ENCODE measurements at places on chromosomes 6 and 20.

DNA sequence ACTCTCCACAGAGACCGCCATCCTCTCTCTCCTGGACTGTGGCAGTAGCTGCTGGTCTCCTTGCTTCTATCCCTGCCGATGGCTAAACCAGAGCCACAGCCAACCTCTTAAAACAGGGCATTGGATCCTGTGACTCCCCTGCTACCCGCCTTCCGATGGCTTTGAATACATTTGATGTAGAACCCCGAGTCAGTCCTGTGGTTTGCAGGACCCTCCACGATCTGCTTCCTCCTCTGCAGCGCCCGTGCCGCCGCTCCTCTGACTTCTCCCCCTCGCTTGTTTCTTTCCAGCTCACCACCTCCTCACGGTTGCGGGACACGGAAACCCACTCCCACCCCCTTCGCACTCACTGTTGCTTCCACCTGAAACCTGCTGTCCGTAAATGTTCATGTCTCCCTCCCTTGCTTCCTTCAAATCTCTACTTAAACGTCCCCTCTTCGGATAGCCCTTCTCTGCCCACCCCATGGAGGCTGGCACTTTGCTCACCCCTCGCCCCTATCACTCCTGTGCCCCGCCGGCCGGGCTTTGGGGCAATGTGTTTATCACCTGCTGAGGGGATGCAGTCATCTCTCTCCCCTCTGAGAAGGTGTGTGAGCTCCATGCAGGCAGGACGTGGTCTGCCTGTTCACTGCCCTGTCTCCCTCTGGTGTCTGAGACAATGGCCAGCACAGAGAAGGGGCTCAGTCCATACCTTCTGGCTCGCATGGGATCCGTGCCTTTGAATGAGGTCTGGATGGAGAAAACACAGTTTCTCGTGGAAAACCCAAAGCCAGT, 67.8 kb downstream of the GFOD1 start:
- DNase-seq, result no peak

DNA sequence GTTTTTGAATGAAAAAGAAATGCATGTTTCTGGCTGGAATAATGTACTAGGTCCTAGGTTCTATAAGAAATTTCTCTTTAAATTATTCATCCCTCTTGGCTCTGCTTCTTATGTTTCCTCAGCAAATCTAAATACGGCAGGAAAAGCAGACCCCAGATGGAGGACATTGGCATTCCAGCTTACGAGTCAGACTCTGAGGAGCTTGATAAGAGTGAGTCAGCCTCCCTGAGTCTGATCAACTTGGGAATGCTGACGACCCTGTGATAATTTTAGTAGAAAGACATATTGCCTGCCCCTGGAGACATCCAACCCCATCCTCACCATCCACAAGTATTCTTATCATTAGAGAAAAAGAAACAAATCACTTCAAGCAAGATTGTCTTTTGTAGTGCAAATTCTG, 509.7 kb upstream of the MARCKS start:
- no peak for DNase-seq

DNA sequence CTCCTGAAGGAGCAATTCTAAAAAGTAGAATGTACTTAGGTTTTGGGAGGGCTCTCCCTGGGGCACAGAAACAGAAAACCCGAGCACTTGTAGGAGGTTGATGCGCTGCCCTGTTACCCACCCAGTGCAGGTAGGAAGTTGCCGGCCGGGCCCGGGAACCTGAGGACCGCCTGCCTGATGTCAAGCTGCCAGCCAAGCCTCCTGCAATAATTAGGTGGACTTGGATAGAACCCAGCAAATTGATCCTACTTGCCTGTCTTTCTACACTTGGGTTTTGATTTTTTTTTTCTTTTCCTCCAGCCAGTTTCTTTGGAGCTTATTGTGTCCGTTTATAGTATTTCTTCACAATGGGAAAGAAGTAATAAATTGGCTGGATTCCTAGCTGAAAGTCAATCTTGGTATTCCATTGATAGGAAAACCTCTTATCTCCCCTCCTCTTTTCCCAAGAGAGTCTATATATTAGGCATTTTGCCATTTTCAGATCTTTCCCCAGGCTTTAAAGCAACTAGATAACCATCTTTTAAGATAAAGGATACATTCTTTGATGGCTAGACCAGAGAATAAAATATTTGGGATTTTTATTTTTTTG, 78.3 kb upstream of the FYN start:
- no peak for DNase-seq

- no peak for DNase-seq
Measured at GRCh38 chr6:118746825-118747174, 95.4 kb upstream of the CEP85L start.

- DNase-seq, result no peak
Measured at GRCh38 chr6:122406187-122406586, 6.7 kb downstream of the HSF2 start.

DNA sequence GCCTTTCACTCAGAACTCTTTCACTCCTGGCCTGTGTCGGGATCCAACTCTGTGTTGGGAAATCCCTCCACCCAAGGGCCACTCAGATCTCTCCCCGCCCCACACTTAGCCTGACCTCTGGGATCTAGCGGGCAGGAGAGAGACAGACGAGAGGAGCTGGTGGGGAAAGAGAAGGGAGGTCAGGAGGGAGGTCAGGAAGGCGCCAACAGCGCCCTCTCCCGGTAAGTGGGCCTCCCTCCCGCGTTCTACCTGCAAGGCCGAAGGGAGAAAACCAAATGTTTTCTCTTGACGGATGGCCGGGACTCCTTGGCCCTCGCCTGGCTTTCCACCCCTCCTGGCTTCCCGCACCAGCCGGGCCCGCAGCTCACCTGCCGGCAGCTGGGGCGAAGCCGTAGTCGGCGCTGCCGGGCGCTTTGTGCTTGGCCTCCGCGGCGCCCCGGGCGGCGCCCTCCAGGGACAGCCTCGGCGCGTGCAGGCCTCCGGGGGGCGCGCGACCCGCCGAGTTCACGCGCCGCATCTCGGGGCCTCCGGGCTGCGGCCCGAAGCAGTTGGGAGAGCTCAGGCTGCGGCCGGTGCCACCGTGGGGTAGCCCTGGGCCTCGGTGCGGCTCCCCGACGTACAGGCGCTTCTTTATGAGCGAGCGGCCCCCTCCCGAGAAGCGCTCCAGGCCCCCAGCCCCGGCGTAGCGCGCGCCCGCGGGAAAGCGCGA, 38.2 kb downstream of the C6orf132 start:
- DNase-seq, result peak; percentile 56

GRCh38 chr6:144411531-144412165, 126.5 kb downstream of the UTRN start:
- no peak for DNase-seq

- no peak for DNase-seq
Measured at GRCh38 chr6:147054871-147055270, 149.3 kb upstream of the STXBP5 start.

DNA sequence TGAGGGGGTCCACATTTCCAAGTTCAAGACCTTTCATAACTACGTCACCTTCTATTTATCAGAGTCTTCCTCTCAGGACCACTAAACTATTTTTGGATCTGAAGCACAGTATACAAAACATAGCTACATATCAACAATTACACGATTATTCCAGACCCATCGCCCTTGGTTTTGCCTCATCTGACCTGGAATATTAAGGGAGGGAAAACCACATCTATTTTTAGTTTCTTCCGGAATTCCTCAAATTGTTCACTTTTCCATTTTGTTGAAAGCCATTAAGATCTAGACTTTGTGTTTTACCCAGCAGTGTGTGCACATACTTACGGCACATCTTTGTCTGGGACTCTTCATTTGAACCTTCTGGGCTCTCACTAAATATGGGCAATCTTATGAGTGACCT, 12.0 kb upstream of the ADGRF5 start:
- no peak for DNase-seq

- DNase-seq, result no peak
Measured at GRCh38 chr6:51098791-51099190, 280.1 kb downstream of the TFAP2B start.

GRCh38 chr20:17503301-17504065, 27.7 kb downstream of the BFSP1 start:
- DNase-seq, result no peak

DNA sequence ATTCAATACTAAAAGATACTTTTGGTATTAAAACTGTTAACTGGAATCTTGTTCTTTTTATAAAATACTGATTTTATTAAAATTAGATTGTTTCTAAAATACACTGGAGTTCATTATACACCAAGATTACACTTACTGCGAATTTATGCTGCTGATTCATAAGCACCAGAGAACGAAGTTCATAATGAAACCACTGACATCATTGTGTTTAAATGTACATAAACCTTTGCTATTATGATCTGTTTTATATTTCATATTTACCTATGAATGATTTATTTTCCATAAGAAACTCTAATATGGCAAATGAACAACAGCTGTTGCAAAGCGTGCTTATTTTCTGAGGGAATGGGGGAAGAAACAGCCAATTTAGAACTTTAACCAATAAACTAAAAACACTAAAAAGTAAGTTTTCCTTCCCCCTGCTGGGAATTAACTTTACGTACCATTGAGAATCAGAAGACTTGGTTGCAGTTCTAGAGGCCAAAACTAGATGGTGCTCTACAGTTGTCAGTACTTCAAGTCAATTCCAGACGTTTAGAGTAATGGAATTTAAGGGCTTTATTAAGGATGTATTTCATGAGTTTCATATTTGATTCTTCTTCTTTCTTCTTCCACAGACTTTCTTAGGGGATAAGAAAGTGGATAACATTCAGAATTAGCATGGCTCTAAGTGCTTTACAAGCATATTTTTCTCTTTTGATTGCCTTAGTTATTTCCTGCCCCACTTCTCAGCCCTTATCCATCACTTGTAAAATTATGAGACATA, 30.8 kb upstream of the COL19A1 start:
- peak; percentile 20 for DNase-seq

DNA sequence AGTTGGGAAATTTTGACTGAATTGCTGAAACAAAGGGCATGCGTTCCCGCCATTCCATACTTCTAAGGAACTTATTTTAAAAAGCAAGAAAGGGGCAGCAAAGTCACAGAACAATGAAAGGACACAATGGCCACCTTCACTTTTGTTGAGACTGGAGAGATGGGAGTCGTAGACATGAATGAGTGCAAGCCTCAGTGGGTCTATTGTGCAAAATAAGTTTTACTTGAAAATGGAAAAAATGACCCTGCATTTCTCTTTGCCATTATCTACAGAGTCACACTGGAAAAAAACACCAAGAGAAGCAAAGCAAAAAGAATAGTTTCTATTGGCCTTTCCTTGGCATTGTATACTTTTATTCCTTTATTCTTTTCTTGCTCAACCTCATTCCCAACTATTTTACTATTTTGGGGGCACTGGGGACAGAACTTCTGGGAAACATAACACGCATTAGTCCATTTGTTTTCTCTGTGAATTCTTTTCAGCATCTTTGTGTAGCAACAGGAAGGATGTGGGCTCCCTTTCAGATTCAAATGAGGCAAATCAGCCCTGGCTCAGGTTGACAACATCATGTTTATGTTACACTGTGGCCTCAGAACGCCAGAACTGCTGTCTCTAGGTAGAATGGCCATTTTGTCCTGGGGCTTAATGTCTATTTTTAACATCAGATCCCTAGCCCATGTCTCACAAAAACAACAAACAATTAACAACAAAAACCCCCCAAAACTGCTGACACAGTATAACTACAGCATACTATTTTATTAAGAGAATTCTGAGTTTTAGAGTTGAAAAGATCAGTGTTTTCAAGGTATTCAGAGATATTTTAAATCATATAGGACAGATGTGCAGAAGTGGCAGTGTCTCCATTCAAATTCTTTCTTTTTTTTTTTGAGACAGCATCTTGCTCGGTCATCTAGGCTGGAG, 122.2 kb downstream of the FYN start:
- no peak for DNase-seq

Data from heart right ventricle (tissue), 16 donors.